ENCODE measurements at places on chromosomes 4 and X. TPM values are rescaled to one million over a fixed set of nuclear protein-coding genes. Genes with fewer than 3 reads are reported as not detected.

Gene RPA4
- total RNA-seq, result 0.48 TPM

Gene CORIN
- total RNA-seq, result 0.56 TPM

GRCh38 chr4:90994851-90995574, 867.8 kb downstream of the CCSER1 start:
- no peaks in the 10 kb centered on the region for H3K4me1 ChIP-seq
- no peak for DNase-seq
- no peaks in the 10 kb centered on the region for H3K36me3 ChIP-seq

DNA sequence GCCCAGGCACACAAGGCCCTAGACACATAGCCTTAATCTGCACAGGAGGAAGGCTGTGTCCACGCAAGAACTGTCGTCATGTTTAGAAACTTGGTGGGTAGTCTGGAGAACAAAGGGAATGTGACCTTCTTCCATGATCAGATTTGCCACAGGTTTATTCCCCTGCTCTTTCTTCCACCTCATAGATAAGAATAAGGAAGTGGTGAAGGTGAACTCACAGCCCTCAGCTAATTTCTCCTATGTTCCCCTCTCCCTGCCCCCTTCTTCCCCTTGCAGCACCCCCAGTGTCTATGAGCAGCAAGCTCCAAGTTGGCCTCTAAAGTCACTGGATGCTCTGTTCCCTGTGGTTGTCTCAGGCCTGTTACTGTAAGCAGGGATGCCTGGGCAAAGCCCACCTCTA, 39.8 kb upstream of the LAS1L start:
- no peak overlapping the region for H3K27ac ChIP-seq
- H3K36me3 ChIP-seq, result no peaks in the 10 kb centered on the region

DNA sequence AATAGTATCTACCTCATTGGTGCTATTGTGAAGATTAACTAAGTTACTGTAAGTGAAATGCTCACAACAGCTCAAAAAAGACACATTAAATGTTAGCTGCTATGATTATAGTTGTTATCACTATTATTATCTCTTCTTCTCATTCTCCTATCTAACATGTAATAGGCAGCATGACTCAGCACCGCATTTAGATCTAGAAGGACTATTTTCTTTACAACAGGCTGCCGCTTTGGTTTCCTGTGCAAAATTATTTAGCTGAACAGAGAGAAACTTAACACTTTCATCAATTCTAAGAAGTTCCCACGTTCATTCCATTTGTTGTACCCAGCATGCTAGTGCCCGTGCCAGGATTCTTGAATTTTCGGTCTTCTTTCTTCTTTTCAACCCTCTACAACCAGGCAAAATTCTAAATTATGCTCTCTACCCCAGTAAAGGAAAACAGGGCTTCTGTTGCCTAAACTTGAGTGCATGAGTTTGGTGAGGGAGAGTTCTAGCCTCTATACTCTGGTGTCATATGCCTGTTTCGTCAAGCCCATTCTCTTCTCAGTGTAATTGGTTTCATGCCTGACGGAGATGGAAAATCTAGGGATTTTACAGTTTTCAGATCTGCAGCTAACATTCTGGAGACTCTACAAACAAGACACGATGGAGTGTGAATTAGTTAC, 378.9 kb downstream of the PPP1R2C start:
- peak overlapping the region; percentile 56 for H3K27ac ChIP-seq
- no peaks in the 10 kb centered on the region for H3K27me3 ChIP-seq
- peak overlapping the region; percentile 20 for H3K4me3 ChIP-seq
- no peaks in the 10 kb centered on the region for H3K36me3 ChIP-seq
- H3K4me1 ChIP-seq, result peaks cover 15% of the 10 kb centered on the region
- DNase-seq, result no peak

- no peak for DNase-seq
- H3K27me3 ChIP-seq, result no peaks in the 10 kb centered on the region
- H3K4me3 ChIP-seq, result no peak overlapping the region
Measured at GRCh38 chrX:114181195-114181594, 402.7 kb upstream of the HTR2C start.

- no peaks in the 10 kb centered on the region for H3K4me1 ChIP-seq
- H3K27ac ChIP-seq, result no peak overlapping the region
- peak; percentile 10 for DNase-seq
- no peaks in the 10 kb centered on the region for H3K36me3 ChIP-seq
Measured at GRCh38 chrX:106898462-106898861, 4.7 kb downstream of the RIPPLY1 start.

DNA sequence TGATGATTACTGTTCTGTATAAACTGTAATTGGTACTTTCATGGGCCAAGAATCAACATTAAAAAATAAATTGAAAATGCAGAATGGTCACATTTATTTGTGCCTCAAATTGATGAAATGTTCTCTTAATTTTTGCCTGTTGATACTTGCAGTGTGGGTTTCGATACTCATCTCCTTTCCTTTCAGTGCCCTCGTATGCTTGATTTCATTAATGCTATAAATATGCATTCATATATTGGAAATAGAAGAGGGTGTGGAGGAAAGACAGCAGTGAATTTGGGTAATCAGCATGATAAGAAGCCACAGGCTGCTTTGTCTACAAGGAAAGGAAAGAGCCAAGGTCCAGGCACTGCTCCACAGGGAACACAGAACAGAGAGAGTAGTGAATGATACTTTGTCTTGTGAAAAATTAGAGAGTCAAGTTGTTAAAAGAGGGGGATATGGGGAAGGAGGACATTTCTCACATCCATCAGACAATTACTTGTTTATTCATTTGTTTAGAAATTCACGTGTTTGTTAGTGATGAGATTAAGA, 1.0 kb upstream of the DDX60 start:
- no peak overlapping the region for H3K27ac ChIP-seq
- H3K4me3 ChIP-seq, result peak overlapping the region; percentile 84
- no peaks in the 10 kb centered on the region for H3K27me3 ChIP-seq
- peaks cover 29% of the 10 kb centered on the region for H3K4me1 ChIP-seq

DNA sequence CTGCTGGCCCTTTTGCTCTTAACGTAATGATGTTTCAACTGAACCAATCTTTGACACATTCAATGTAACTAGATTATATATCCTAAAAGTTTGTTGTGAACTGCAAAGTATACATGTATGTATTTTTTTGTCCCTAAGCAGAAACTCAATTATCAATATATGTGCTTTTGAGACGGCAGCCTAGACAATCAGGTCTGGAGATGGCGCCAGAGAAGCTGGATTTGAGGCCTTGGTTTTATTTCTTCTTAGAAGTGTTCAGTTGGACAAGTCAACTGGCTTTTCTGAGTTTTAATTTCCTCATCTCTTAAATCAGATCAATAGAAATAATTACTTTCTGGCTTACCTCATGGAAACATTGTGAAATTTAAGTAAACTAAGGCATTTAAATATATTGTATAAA, 62.5 kb downstream of the DCAF8L1 start:
- no peak overlapping the region for H3K27ac ChIP-seq
- H3K27me3 ChIP-seq, result no peaks in the 10 kb centered on the region
- no peaks in the 10 kb centered on the region for H3K4me1 ChIP-seq
- no peaks in the 10 kb centered on the region for H3K36me3 ChIP-seq
